ENCODE measurements at places on chromosomes 13 and 19. TPM values are rescaled to one million over a fixed set of nuclear protein-coding genes. Genes with fewer than 3 reads are reported as not detected.

VSTM1 gene
- not detected for total RNA-seq

ZNF726 gene
- total RNA-seq = 3.1 TPM

MED26 gene
- total RNA-seq = 7.0 TPM

PCDH8 gene
- total RNA-seq = 0.04 TPM

UNC13A gene
- 2.0 TPM for total RNA-seq

SOX1 gene
- total RNA-seq = not detected

F2RL3 gene
- total RNA-seq = 0.88 TPM

ERF gene
- 48.8 TPM for total RNA-seq

DNA sequence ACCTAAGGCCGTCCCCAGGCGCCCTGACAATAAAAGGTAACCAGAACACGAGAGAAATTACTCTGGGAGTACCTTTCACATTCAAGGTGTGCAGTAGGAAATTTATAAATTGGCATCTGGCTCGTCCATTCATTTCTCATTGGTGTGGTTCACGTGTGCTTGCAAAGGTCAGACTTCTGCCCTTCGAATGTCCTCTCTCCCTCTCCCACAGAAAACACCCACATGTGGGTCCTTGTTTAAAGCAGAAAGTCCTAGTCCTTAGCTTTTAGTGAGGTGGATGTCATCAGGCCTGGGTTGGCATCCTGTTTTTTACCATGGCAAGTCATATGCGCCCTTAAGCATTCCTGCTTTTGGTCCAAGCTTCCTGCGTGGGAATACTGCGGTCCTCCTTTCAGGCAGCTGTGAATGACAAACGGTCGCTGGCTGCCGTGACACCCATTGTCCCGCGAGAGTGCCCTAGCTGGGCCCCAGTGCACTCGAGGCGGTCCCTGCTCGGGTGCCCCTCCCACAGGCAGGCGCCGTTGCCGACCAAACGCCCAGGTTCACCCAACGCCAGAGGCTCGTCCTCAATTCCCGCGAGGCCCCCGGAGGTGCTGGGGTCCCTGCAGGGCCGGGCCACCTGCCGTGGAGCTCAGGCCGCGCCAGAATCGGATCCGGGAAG is at the start of gene NUDT19:
Gene NUDT19 (plus strand): TSS at position 531 of the 661 bp plus-strand sequence. CDS start 140 bp downstream, outside the sequence.
- DNase-seq = no peak

DNA sequence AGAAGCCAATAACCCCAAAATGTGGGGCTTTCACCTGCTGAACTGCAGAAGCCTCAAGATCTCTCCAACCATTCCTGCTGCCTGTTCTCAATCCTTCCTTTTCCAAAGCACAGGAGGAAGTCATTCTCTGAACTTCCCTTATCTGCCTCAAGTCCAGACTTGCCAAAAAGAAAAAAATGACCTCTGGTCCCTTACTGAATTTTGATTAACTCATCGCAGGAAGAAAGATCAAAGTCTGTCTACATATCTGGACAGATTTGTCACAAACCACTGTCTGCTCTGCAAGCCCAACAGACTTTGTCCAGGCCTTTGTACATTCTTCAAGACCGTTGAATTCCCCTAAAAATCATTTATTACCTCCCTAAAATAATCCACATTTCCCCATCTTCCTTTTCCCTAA is 126.5 kb upstream of the NBEA start:
- DNase-seq = no peak

DNA sequence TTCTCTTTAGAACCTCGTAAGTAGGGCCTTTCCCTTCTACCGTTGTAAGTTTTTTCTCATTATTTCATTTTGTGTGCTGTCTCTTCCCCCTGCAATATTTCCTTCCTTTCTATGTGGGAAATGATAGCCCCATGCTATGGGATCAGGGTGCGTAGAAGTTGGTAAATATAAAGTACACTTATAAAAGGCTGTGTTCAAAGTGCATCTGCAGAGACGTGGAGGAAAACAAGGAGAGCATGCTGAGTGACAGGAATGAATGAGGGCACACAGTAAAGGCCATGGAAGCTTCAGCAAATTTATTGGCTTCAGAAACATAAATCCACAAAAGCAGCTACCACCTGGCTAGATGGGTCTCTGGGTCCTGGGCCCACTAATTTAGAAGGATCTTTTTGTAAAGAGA is 21.6 kb upstream of the SPRY2 start:
- DNase-seq = no peak

- no peak for DNase-seq
These were observed 27.4 kb downstream of the UBAC2 start for GRCh38 chr13:99227909-99228688.

Data from kidney epithelial cell (primary cell).